Suprapubic skin (tissue), 4 donors: ENCODE measurements at places on chromosomes 5 and 9. TPM values are rescaled to one million over a fixed set of nuclear protein-coding genes. Genes with fewer than 3 reads are reported as not detected.

CCL28 gene
- total RNA-seq, result 10.7 TPM

ENTREP1 gene
- 18.2 TPM for total RNA-seq

GABRA6 gene
- not detected for total RNA-seq

MCTP1 gene
- total RNA-seq, result 19.1 TPM

SIT1 gene
- not detected for total RNA-seq

LRRC19 gene
- total RNA-seq, result not detected

WWC1 gene
- 38.3 TPM for total RNA-seq

DMGDH gene
- total RNA-seq, result 0.55 TPM

GALNT12 gene
- total RNA-seq, result 3.8 TPM

HEMGN gene
- not detected for total RNA-seq

CMBL gene
- total RNA-seq, result 3.0 TPM

DNA sequence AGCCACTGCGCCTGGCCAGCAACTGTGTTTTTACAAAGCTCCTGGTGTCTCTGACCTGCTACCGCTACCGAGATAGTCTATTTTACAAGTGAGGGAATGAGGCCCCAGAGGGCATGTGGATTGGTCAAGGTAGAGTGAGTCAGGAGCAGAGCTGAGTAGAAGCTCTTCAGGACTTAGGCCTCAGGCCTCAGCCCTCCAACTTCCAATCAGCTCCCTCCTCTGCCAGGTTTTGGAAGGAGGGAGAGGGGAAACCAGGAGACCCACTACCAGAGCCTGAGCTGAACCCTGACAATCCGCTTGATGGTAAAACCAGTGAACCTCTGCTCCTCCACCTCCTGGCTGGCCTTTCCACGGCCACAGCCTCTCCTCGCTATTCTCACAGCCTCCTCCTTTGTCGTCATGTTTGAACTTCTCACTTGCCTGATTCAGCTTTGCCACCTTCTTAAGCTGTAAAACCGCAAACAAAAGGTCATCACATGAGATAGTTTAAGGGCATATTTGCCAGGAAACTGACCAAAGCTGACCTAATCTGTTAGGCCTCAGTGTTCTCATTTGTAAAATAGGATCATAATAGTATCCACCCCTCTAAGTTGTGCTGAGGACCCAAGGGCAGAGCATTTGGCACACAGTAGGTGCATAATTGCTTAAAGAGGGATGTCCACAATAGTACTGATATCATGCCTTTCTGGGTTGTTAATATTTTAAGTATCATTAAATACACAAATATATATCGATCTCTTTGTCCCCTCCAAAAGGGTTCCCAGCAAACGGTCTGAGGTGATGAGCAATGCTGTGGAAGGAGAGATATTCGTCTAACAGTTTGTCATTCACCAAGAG, 1.7 kb downstream of the TRAF1 start:
- no peak for DNase-seq
- H3K27me3 ChIP-seq, result no peaks in the 10 kb centered on the region
- no peaks in the 10 kb centered on the region for H3K36me3 ChIP-seq
- no peak overlapping the region for H3K4me3 ChIP-seq

DNA sequence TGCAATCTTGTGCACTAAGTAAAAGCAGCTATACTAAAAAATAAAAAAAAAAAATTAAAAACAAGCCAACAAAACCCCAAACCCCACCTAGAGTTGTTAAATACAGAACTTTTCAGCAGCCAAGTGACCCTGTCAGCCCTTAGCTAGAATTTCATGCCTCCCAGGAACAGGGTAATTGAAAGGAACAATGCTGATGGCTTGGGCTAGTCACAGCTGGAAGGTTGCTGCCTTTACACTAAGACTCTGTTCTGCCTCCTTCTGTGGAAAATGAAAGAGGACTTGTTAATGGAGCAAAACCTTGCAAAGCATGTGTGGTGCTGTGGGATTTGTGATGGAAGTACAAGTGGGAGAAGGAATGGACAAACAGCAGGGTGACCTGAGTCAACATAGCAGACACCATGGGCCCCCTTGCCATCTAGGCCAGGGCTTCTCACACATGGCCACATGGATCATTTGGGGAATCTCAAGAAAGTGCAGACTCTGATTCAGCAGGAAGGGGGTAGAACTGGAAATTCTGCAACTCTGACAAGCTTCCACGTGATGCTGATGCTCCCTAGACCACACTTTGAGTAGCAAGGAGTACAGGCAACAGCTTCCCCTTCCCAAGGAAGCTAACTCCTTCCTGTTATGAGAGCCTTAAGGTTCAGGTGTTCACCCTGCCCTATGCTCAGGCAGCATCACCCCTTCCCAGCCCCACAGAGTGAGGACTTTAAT, 14.9 kb upstream of the TMEM252 start:
- H3K4me1 ChIP-seq, result peaks cover 8% of the 10 kb centered on the region
- no peak overlapping the region for H3K27ac ChIP-seq
- no peak for DNase-seq
- no peak overlapping the region for H3K4me3 ChIP-seq

GRCh38 chr9:81321551-81321950, 367.8 kb downstream of the TLE1 start:
- no peak overlapping the region for H3K27ac ChIP-seq
- DNase-seq, result no peak
- no peaks in the 10 kb centered on the region for H3K4me1 ChIP-seq
- no peaks in the 10 kb centered on the region for H3K36me3 ChIP-seq
- no peaks in the 10 kb centered on the region for H3K27me3 ChIP-seq

GRCh38 chr5:95872346-95873268, 50.1 kb upstream of the GLRX start:
- DNase-seq, result no peak
- no peak overlapping the region for H3K27ac ChIP-seq
- no peaks in the 10 kb centered on the region for H3K27me3 ChIP-seq

DNA sequence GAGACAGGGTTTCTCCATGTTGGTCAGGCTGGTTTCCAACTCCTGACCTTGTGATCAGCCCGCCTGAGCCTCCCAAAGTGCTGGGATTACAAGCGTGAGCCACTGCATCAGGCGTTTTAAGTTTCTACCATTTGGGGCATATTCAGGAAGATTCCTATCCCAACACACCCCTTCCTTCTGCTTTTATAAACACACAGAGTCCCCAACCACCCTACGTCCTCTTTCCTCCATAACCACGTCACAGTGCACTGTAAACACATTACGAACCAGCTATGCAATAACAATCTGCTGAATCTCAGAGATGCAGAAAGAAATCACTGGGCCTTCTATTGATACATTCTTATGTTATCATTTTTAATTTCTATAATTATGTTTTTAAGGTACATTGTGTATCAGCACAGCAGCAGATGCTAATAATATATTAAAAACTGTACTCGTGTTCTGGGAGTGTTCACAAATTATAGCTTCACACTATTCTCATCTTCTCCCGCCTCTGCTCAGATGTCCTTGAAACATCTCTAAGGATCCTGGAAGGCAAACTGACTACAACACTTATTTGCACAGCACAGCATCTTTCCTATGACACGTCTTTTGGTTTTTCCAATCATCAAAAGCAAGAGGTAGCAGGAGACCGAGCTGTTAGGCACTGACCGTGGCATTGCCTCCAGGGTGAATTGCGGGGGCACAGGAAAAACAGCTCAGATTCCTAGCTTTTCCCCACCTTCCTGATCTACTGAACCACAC, 60.2 kb downstream of the KCNIP1 start:
- H3K4me3 ChIP-seq, result no peak overlapping the region
- no peak for DNase-seq
- no peaks in the 10 kb centered on the region for H3K36me3 ChIP-seq
- peaks cover 9% of the 10 kb centered on the region for H3K27me3 ChIP-seq

- DNase-seq, result no peak
- H3K36me3 ChIP-seq, result no peaks in the 10 kb centered on the region
- peak overlapping the region; percentile 46 for H3K4me3 ChIP-seq
- peaks cover 51% of the 10 kb centered on the region for H3K4me1 ChIP-seq
Measured at GRCh38 chr5:135490245-135491037, 38.3 kb upstream of the TIFAB start.

GRCh38 chr5:71748360-71748759, 29.3 kb downstream of the CARTPT start:
- H3K27me3 ChIP-seq, result no peaks in the 10 kb centered on the region
- H3K4me1 ChIP-seq, result no peaks in the 10 kb centered on the region
- DNase-seq, result no peak
- H3K27ac ChIP-seq, result no peak overlapping the region

DNA sequence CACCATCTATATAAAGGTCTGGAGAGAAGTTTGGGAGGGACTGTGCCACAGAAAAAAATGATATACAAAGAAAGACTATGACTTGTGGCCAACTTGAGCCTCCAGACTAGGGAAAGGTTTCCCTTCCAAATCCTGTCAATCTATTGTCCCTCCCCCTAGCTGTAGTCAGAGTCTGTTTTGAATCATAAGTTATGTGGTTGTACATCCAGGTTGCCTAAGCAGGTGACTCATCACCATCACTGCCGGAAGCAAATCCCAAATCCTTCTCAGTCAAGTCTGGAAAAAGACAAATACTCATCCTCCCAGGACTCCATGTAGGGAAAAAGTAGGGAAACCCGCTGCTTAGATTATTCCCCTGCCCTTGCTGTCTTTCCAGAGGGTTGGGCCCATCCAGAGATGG, 235.7 kb downstream of the CDK5RAP2 start:
- no peak for DNase-seq
- H3K27me3 ChIP-seq, result no peaks in the 10 kb centered on the region
- H3K36me3 ChIP-seq, result no peaks in the 10 kb centered on the region
- H3K27ac ChIP-seq, result no peak overlapping the region
- H3K4me1 ChIP-seq, result no peaks in the 10 kb centered on the region
- H3K4me3 ChIP-seq, result no peak overlapping the region

DNA sequence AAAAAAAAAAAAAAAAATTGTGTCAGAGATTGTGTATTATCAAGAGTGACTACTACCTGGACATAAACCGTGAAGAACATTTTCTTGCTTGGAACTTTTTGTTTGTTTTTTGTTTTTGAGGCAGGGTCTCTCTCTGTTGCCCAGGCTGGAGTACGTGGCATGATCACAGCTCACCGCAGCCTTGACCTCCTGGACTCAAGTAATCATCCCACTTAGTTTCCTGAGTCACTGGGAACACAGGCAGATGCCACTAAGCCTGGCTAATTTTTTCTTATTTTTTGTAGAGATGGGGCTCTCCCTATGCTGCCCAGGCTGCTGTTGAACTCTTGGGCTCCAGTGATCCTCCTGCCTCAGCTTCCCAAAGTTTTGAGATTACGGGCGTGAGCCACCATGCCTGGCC, 25.8 kb downstream of the DCP2 start:
- no peak for DNase-seq
- no peak overlapping the region for H3K4me3 ChIP-seq
- H3K27ac ChIP-seq, result no peak overlapping the region
- H3K36me3 ChIP-seq, result peaks cover 50% of the 10 kb centered on the region
- no peaks in the 10 kb centered on the region for H3K4me1 ChIP-seq
- H3K27me3 ChIP-seq, result no peaks in the 10 kb centered on the region

- H3K27ac ChIP-seq, result no peak overlapping the region
- H3K4me3 ChIP-seq, result no peak overlapping the region
- DNase-seq, result no peak
- H3K27me3 ChIP-seq, result no peaks in the 10 kb centered on the region
Measured at GRCh38 chr5:174235221-174236011, 189.9 kb downstream of the NSG2 start.

- DNase-seq, result no peak
- no peaks in the 10 kb centered on the region for H3K36me3 ChIP-seq
- peaks cover 11% of the 10 kb centered on the region for H3K4me1 ChIP-seq
- H3K4me3 ChIP-seq, result no peak overlapping the region
Measured at GRCh38 chr5:111641533-111642233, 115.3 kb downstream of the NREP start.

- peak overlapping the region; percentile 97 for H3K4me3 ChIP-seq
- peak overlapping the region; percentile 91 for H3K27ac ChIP-seq
- H3K4me1 ChIP-seq, result peaks cover 39% of the 10 kb centered on the region
Measured at GRCh38 chr9:126862104-126862761, 1.8 kb downstream of the ZBTB34 start.

DNA sequence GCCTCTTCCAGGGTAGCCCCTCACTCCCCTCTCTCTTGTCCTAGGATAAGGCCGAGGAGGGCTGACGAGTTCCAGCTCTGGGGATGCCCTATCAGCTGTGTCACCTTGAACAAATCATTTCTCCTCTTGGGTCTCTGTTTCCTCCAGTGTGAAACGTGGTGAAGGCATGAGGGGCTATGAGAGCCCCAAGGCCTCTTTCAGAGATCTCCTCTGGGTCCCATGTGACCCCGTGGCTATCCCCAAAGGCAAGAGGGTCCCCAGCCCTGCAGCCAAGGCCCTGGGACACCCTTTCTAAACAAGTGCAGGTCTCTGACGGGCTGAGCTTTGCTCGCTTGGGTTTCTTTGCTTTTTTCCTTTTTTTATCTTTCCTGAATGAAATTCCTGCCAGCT, 25.5 kb upstream of the SPTLC1 start:
- H3K4me3 ChIP-seq, result peak overlapping the region; percentile 54
- H3K27ac ChIP-seq, result no peak overlapping the region
- DNase-seq, result no peak
- H3K27me3 ChIP-seq, result peaks cover 6% of the 10 kb centered on the region
- H3K4me1 ChIP-seq, result peaks cover 16% of the 10 kb centered on the region
- no peaks in the 10 kb centered on the region for H3K36me3 ChIP-seq

- no peak overlapping the region for H3K27ac ChIP-seq
- no peak overlapping the region for H3K4me3 ChIP-seq
- H3K27me3 ChIP-seq, result no peaks in the 10 kb centered on the region
- H3K36me3 ChIP-seq, result no peaks in the 10 kb centered on the region
- peaks cover 24% of the 10 kb centered on the region for H3K4me1 ChIP-seq
Measured at GRCh38 chr9:133987446-133987788, 4.7 kb downstream of the VAV2 start.

- no peak overlapping the region for H3K27ac ChIP-seq
- H3K27me3 ChIP-seq, result no peaks in the 10 kb centered on the region
- no peak for DNase-seq
- no peaks in the 10 kb centered on the region for H3K4me1 ChIP-seq
- H3K4me3 ChIP-seq, result no peak overlapping the region
- no peaks in the 10 kb centered on the region for H3K36me3 ChIP-seq
Measured at GRCh38 chr5:110043025-110043424, 353.3 kb downstream of the MAN2A1 start.

- no peaks in the 10 kb centered on the region for H3K27me3 ChIP-seq
- H3K36me3 ChIP-seq, result no peaks in the 10 kb centered on the region
- no peak overlapping the region for H3K4me3 ChIP-seq
- H3K4me1 ChIP-seq, result no peaks in the 10 kb centered on the region
- no peak overlapping the region for H3K27ac ChIP-seq
- no peak for DNase-seq
Measured at GRCh38 chr5:104062621-104063377, 500.2 kb upstream of the NUDT12 start.

- no peaks in the 10 kb centered on the region for H3K36me3 ChIP-seq
- H3K27ac ChIP-seq, result no peak overlapping the region
- no peak overlapping the region for H3K4me3 ChIP-seq
- no peaks in the 10 kb centered on the region for H3K27me3 ChIP-seq
- H3K4me1 ChIP-seq, result no peaks in the 10 kb centered on the region
Measured at GRCh38 chr5:153153086-153153485, 337.4 kb upstream of the GRIA1 start.
